ENCODE measurements at places on chromosomes 5 and 9. TPM values are rescaled to one million over a fixed set of nuclear protein-coding genes. Genes with fewer than 3 reads are reported as not detected.

- DNase-seq = no peak
These were observed 34.8 kb upstream of the RXRA start for GRCh38 chr9:134291452-134291881.

DNA sequence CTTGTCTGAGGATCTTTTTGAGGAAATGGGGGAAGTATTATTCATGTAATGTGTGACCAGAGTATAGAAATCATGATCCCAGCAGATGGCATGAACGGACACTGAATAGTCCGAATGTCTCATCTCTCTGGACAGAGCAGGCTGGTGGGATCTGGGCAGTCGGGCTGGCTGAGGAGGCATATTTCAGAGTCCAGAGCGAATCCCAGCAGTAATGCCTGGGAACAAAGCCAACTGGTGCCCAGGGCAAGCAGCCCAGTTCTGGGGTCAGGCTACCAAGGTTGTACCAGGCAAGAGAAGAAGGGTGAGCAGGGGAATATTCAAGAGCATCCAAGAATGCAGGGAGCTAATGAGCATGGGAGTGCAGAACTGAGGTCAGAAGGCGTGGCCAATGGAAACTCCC is 306.4 kb downstream of the ZSWIM6 start:
- no peak for DNase-seq

GRCh38 chr9:14313378-14313940 is 482 bp downstream of the NFIB start:
- DNase-seq = no peak

- DNase-seq = no peak
These were observed 24.1 kb downstream of the BICD2 start for GRCh38 chr9:92740446-92740961.

DNA sequence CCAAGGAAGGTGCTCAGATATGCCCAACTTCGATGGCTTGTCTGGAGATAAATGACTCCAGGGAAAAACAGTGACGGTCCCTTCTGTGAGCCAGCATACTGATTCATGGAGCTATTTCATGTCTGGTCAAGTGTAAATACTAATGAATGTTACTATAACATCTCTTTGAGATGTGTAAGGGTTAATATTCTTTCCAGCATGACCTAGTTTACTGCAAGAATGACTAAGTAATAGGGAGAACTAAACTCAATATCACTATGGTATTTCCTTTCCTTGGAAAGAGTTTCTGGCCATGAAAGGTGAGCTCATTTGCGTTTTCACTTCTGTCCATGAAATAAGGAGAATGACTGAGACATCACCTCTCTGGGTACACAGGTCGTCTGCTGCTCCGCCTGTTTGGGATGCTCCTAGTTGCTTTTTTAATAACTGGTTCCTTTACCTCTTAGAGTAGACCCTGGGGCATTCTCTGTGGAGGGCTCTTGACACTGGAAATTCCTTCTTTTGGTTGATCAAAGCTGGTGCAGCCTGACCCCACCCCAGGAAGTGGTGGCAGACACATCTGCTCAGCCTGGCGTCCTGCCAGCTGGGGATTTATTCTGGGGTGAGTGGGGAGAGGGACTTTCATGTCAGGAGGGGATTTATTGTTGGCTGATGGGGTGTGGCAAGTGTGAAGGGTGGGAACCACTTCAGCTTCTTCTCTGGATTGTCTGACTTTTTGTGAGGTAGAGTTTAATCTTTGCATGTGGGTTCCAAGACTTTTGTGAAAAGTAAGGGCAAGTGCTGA is 250.0 kb upstream of the MPDZ start:
- no peak for DNase-seq

DNA sequence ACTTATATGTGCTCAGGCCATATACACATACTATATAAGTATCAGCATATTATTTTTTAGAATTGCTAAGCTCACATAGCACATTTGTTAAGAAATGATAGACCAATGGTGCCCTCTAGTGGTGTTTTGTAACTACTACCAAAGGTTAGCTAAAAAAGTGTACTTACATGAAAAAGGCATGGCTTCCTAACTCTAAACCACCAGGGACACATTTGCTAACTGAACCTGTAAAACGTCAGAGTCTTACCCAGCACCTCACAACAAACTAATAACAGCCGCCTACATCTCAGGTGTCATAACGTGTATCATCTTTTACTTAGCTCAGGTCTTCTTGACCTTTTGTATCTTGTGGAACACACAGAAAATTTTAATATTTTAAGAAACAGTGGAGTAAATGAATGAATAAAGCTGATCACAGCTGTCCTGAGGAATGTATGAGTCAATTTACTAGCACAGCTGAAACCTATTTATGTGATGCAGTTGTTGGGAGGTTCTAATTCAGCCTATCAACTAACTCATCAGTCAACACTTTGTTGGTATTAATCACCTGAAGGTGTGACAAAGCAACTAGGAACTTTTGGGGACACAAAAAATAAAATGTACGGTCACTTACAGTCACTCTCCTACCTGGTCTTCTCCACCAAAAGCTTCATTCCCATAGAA is 72.9 kb downstream of the BAAT start:
- DNase-seq = no peak

DNA sequence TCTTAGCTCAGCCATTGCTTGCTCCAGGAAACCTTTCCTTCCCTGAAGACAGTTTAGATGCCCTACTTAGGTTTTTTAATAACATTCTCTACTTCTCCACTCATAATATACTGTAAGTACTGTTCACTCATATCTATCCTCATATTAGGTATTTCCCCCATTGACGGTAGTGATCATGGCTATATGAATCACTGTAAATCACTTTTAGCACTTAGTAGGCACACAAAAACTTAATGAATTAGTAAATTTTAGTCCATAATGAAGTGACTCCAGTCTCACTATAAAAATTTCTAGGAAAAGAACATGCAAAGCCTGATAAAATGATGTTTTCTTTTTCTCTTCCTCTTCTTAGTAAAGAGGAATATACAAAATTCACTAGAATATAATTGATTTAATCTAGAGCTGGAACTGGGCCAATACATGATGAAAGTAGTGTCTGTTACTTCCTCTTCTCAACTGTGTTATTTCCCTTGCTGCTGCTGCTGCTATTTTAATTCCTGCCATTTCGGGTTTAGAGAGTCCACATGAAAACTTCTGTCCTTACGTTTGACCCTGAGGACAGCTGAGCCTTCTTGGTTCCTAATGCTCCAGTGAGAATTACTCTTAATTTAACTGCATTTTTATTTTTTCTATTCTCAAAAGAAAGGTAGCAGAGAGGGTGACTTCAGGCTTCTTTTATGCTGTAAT is 73.5 kb downstream of the LNPEP start:
- DNase-seq = no peak

DNA sequence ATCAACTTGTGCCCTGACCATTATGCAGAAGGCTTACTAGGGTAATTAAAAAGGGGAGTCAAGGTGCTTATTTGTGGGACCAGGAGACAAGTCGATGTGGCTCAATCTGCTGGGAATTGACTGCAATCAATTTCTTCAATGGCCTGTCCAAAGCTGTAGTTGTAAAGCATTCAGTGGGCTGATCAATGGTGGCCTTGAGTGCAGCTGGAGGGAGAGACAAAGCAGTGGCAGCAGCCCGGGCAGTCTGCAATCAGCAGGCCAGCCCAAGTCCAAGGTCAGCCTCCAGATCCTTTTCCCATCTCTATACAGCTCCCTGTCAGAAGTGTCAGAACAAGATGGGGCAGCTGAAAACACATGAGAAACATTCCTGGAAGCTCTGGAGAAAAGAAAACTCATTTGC is 51.0 kb upstream of the BRINP1 start:
- no peak for DNase-seq

- no peak for DNase-seq
These were observed 196.5 kb downstream of the COMMD10 start for GRCh38 chr5:116281309-116281708.

DNA sequence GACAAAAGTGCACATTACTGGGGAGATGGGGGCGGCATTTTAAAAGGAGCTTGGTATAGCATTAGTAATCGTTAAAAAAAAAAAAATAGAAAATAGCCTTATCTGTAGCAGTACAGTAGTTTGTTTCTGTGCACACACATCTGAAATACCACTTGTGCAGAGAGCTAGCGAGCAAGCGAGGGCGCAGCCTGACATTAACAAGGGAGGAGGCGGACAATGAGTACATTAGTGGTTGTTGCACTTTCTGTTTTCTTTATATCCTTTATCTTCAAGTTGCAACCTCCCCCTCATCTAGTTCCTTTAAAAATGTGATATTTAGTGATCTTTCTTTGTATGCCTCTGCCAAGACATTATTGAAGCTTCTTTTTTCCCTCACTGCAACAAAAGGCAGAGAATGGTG is 880 bp upstream of the PTPDC1 start:
- no peak for DNase-seq

- no peak for DNase-seq
These were observed 16.0 kb downstream of the SERINC5 start for GRCh38 chr5:80239680-80240367.

- DNase-seq = no peak
These were observed 299.9 kb downstream of the CSNK1G3 start for GRCh38 chr5:123811831-123812230.

GRCh38 chr5:103260951-103261350 is 2.4 kb downstream of the MACIR start:
- DNase-seq = no peak

GRCh38 chr9:124388275-124389048 is 26.8 kb downstream of the PSMB7 start:
- no peak for DNase-seq

GRCh38 chr9:94663140-94663539 is 23.8 kb upstream of the FBP1 start:
- no peak for DNase-seq

GRCh38 chr9:82555431-82556051 is 507.4 kb downstream of the RASEF start:
- DNase-seq = no peak

DNA sequence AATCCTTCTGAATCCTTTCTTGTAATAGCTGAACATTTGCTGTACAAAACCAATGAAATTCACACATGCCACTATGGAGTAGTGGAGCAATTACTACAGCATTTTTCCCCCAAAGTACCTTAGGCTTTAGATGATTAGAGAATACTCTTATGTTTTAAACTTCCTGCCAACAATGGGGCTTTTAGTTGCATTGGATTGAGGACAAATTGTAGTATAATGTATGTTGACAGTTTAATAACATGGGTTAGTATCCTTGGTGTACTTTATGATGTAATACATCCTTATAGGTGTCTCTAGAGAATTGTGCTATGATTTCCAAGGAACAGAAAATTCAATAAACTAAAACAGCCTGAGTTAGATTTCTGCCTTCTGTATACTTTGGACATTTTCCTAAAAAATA is 422.7 kb upstream of the GRAMD2B start:
- no peak for DNase-seq

- no peak for DNase-seq
These were observed 860.8 kb upstream of the DMAC1 start for GRCh38 chr9:8660383-8660782.

DNA sequence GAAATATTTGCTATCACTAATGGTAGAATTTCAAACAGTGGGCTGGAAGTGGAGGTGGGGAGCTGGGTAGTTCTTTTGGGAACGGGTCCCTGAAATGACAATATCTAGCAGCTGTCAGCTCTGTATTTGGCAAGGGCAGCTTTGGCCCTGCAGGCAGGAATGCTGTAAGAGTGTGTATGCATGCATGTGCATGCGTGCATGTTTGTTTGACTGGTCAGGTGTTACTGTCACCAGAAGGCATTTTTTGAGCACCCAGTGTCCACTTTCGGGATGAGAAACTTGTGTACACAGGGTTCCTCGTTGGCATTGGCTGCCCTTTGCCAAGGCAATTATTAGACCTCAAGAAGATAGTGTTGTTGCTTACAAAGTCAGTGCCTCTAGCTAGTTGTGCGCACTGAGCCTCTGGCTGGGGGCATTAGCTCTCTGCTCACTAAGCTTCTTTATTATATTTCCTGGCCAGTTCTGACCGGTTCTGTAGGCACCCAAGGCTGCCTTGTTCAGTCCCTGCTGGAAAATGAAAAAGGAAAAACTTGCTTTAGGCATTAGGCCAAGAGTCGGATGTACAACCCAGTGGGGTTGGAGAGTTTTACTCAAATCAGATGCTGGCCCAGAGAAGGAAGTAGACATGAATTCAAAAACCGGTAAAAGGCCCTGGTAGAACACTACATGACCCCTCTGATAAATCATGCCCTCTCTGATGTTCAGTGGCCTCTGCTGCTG is 2.0 kb downstream of the CYFIP2 start:
- no peak for DNase-seq

DNA sequence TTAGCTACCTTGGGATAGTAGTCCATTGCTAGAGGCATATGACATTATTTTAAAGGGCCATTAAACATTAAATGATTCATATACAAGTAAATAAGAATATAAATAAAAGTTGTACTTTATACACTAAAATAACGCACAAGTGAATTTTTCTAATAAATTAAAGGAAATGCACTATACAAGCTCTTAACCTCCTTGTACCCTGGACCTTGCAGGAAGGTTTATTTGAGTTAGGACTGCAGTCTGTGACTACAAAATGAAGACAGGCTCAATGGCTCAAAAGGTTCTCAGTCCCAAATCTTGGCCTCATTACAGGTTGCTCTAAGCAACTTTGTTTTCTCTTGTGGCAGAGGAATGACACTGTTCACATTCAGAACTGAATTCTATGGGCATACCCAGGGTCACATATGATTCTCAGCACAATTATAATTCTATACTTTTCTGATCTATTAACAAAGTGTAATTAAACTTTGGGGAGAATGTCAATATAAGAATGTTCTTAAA is 34.4 kb downstream of the FEM1C start:
- no peak for DNase-seq

- no peak for DNase-seq
These were observed 295.5 kb upstream of the EFNA5 start for GRCh38 chr5:107966201-107966600.

- no peak for DNase-seq
These were observed 919.4 kb downstream of the TLE4 start for GRCh38 chr9:80491086-80491696.

DNA sequence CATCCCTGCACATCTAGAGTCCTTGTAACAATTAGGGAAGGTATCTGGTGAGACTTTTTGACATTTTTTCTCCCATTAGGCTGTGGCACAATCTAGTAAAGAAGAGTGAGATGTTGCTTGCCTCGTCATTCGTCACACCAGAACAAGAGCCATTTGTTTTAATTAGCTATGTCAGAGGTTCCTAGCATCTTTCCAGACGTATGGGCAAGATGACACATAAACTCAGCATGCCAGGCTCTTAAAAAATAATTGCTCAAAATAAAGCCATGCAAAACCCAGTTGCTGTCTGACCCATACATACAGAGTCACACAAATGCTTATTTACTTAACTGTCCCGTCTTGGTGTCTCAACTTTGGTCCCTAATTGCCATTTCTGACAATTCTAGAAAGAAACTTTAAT is 125.9 kb downstream of the TRPM3 start:
- DNase-seq = no peak

EMB gene
- total RNA-seq = 44.9 TPM

FOXD1 gene
- total RNA-seq = not detected

TNC gene
- 3.2 TPM for total RNA-seq

PCA3 gene
- total RNA-seq = not detected

SPATA31C1 gene
- not detected for total RNA-seq

ANGPTL2 gene
- total RNA-seq = 86.2 TPM

GLRA1 gene
- not detected for total RNA-seq

COL23A1 gene
- total RNA-seq = 0.19 TPM

MCTP1 gene
- total RNA-seq = 238 TPM

IL33 gene
- 60.2 TPM for total RNA-seq

GMCL2 gene
- not detected for total RNA-seq

NADK2 gene
- 13.2 TPM for total RNA-seq

LCN15 gene
- total RNA-seq = not detected

OMD gene
- 38.5 TPM for total RNA-seq

PDE6A gene
- not detected for total RNA-seq

FPGS gene
- total RNA-seq = 107 TPM
